ENCODE measurements at places on chromosomes 12 and 14.

DNA sequence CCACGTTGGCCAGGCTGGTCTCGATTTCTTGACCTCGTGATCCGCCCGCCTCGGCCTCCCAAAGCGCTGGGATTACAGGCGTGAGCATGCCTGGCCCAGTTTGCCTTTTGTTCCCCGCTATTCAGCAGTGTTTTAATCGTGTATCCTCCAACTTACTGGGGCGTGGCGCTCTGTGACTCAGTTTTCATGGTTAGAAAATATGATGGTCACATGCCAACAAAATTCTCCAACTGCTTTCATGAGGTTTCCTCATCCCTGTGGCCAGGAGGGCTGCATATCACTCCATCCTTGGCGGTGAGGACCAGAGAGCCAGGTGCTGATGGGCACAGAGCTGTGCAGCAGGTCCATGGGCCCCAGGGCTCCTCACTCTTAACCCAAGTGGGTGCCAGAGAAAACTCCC lies 33.0 kb upstream of the PRMT8 start:
- DNase-seq = no peak

GRCh38 chr12:126773012-126773411 lies 1494.0 kb upstream of the TMEM132C start:
- no peak for DNase-seq

GRCh38 chr14:89493877-89494634 lies 77.0 kb upstream of the FOXN3 start:
- no peak for DNase-seq

GRCh38 chr14:79465651-79466050 lies 745.7 kb downstream of the DIO2 start:
- no peak for DNase-seq

- DNase-seq = no peak
These were observed 71.2 kb downstream of the TNFAIP2 start for GRCh38 chr14:103194256-103195045.

DNA sequence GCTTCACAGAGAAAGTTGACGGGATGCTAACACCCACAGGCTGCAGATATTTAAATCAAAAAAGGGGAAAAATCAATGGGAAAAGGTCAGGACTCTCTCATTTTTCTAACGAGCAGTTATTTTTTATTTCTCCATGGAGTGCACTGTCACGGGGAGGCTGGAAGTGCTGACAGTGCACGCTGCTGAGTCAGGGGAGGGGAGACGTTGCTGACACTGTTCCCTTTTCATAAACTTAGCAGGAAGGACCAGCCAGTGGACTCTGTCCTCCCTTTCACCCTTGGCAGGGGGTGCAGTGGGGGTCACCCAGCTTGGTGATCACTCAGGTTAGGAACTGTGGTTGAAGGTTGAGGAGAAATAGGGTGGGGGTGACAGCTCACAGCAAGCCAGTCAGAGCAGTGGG lies 65.6 kb upstream of the FUT8 start:
- no peak for DNase-seq

- no peak for DNase-seq
These were observed 2.7 kb upstream of the NUAK1 start for GRCh38 chr12:106141452-106141851.

GRCh38 chr12:51432921-51433320 lies 8.3 kb downstream of the SLC4A8 start:
- no peak for DNase-seq
